ENCODE measurements at places on chromosomes 13 and 19.

DNA sequence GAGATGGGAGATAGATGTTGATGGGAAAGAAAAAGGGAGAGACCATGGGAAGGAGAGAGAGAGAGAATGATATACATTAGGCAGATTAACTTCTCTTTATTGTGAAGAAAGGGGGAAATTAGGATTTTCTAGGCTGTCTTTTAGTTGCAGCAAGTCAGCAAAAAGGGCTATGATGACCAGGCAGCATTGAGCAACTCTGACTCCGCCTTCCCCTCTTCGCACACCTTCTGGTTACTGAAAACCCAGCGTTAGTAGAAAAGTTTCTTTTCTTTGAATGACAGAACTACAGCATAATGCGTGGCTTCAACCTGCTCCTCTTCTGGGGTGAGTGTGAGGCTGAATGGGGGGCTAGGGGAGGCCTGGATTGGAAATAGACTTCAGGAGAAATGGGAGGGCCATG is at the start of gene ADGRE1:
Gene ADGRE1 (plus strand): TSS at position 264 of the 400 bp plus-strand sequence. CDS start 30 bp downstream, at position 294.
- DNase-seq, result peak; percentile 33

DNA sequence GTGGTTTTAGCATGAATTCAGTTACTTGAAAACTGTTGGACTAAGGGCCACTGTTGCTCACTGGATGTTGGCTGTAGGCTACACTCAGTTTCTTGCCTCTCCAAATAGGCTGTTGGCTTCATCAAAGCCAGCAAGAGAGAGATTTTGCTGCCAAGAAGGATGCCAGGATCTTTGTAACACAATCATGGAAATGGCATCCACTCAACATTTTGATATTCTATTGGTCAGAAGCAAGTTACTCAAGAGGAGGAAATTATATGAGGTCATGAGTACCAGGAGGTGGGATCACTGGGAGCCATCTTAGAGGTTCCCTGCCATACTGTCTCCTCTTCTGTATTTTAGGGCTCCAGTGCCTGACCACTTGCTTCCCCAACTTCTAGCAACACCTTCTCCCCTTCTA is 30.6 kb downstream of the SYDE1 start:
- DNase-seq, result no peak

DNA sequence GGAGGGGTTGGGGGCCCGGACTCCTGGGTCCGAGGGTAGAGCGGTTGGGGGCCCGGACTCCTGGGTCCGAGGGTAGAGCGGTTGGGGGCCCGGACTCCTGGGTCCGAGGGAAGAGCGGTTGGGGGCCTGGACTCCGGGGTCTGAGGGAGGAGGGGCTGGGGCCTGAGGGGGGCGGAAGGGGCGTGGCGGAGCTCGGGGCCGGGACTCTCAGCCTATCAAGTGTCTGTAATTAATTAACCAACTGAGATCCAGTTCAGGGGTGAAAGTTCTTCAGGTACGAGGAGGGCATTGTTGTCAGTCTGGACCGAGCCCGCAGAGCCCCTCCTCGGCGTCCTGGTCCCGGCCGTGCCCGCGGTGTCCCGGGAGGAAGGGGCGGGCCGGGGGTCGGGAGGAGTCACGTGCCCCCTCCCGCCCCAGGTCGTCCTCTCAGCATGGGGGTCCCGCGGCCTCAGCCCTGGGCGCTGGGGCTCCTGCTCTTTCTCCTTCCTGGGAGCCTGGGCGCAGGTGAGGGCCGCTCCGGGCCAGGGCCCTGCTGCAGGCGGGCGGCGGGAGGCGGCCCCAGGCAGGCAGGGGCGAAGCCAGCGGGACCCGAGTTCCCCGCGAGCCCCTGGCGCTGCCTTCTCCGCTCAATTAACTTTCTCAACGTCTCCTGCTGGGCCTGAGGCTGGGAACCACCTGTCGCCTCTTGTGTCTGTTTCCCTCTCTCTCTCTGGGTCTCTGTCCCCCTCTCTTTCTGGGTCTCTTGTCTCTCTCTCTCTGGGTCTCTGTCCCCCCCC is 697 bp downstream of the FCGRT start:
- DNase-seq, result peak; percentile 57

DNA sequence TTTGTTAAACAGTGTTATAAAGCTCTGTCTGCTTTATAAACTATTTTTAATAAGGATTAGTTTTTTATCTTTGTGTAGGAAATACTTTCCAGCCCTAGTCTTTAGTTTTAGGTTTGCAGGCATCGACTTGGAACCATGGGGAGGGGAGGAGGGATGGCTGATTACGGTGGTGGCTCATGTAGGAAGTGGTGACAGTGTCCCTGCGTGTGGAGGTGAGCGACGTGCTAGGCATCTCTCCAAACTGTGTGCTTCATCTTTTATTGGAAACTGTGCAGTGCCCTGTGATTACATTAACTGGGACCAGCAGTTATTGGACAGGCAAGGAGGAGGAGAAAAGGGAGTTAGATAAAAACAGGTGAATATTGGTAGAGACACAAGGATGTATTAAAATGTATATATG is 203.8 kb downstream of the ATP8A2 start:
- DNase-seq, result no peak

- no peak for DNase-seq
Measured at GRCh38 chr19:16039545-16039944, 36.8 kb upstream of the TPM4 start.

DNA sequence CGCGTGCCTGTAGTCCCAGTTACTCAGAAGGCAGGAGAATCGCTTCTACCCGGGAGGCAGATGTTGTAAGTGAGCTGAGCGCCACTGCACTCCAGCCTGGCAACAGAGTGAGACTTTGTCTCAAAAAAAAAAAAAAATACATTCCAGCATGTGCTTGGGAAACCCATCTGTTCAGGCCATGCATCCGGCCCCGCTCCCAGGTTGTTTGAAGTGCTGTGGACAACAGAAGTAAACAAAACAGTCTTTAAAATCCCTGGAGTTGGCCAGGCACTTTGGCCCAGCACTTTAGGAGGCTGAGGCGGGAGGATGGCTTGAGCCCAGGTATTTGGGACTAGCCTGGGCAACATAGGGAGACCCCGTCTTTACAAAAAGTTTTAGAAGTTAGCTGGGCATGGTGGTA is 3.2 kb upstream of the PTPRS start:
- DNase-seq, result no peak

DNA sequence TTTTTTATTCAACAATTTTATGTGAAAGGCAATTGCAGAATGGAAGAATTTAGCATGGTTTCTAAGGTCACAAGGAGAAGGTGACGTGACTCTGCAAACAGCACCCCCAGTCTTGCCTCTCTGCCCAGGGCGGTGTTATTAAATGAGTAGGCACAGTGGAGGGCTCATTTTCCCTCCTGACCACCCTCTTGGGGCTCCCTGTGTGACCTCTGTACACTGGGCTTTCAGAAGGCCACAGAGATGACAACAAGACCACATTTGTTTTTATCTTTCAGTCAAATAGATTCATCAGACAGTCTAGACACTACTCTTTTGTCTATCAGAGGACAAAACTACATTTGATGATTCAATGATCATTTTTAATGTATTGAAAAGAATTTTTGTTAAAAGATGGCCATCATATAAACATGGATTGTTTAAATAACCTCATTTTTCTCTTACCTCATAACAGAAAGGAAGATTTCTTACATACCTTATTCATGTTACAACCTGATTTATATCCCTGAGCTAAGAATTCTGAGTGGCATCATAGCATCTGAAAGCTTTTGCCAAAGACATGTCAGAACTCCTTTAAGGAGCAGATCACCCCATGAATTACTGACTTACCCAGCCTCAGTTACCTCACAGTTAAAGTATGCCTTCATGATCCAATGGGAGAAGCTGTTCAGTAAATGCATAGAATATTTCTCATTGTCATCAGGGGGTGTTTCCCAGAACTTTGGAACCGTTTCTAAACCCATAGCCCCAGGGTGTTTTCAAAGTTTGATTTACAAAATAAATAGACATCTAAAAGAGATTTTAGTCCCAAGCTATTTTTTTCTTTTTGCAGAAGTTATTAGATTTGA is 184.0 kb upstream of the RFC3 start:
- no peak for DNase-seq

- DNase-seq, result no peak
Measured at GRCh38 chr19:6425732-6426620, 1.4 kb upstream of the KHSRP start.

DNA sequence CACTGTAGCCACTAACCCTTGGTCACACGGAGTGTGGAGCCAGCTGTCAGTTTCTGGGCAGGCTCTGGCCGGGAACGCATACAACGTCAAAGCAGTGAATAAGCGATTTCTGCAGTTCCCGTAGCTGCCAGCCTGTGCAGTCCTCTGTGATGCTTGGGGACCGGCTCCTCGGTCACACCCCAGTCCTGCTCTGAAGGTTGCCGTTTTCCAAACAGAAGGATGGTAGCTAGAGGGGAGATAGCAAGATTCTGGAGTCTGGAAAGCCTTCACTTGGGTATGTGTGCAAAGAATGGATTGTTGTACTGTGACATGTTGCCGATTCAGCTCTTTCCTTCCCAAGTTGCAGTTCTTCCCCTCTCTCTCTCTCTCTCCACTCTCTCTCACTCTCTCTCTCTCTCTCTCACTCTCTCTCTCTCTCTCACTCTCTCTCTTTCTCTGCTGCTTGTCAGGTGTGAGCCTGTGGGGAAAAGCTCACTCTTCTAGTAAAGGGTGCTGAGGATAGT is 38.7 kb upstream of the C1QTNF9 start:
- DNase-seq, result peak; percentile 76

DNA sequence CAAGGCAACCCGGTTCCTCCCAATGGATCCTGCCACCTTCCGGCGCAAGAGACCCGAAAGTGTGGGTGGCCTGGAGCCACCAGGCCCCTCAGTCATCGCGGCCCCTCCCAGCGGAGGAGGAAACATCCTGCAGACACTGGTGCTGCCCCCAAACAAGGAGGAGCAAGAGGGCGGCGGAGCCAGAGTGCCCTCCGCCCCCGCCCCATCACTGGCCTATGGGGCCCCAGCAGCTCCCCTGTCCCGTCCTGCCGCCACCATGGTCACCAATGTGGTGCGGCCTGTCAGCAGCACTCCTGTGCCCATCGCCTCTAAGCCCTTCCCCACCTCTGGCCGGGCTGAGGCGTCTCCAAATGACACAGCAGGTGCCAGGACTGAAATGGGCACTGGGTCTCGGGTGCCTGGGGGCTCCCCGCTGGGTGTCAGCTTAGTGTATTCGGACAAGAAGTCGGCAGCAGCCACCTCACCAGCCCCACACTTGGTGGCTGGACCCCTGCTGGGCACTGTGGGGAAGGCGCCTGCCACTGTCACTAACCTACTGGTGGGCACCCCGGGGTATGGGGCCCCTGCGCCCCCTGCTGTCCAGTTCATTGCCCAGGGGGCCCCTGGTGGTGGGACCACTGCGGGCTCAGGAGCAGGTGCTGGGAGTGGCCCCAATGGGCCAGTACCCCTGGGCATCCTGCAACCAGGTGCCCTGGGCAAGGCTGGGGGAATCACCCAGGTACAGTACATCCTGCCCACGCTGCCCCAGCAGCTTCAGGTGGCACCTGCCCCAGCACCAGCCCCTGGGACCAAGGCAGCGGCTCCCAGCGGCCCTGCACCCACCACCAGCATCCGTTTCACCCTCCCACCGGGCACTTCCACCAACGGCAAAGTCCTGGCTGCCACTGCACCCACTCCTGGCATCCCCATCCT is 11.2 kb upstream of the PRR19 start:
- peak; percentile 69 for DNase-seq

- DNase-seq, result no peak
Measured at GRCh38 chr19:57071444-57071843, 48.3 kb upstream of the USP29 start.

DNA sequence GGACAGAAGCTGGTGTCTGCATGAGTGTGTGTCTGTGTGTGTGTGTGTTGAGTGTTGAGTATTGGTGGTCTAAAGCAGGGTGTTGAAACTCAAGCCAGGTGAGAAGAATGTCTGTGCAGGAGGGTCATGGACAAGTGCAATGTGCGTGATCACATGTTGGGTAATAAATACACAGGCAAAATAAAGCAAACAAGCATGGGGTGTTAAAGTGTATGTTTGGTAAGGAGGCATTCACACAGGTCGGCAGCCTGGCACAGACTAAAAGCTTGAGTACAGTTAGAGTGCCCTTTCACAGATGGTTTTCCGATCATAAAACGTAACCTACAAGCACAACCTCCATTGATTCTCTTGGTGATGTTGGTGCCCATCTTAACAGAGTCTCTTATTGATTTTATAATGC is 476.9 kb upstream of the KLHL1 start:
- DNase-seq, result no peak

GRCh38 chr13:34913040-34913439 is 29.0 kb upstream of the NBEA start:
- DNase-seq, result no peak

DNA sequence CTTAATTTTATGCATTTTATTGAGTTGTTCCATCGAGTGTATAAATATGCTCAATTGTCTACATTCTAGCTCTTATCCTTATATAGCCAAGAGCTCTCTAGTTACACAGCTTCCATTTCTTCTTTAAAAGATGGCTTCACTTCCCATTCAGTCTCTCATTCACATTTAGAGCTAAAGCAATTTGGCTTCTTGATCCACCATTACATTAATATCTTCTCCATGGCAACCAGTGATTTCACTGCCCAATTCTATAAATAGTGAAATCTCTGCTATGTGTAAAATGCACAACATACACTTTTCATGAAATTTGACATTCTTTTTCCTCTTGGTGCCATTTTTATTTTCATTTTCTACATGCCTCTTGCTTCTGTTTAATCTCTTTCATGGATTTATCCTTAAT is 696.9 kb upstream of the ATXN8OS start:
- no peak for DNase-seq

DNA sequence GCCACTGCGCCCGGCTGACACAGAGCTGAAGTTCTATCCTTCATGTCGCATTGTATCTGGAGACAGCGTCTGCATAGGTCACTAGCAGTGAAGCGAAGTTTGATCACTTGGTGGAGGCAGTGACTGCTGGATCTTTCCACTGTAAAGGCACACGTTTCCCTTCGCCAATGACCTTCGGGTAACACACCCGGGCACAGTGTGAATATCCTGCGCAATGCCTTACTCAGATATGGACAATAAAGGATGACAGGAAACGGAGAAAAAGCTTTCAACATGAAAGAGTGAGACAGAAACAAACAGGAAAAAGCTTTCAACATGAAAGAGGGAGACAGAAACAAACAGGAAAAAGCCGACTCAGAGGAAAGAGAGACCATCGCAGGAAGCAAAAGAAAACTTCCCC is 17.1 kb downstream of the ARL11 start:
- no peak for DNase-seq

- DNase-seq, result no peak
Measured at GRCh38 chr19:9057505-9058258, 29.2 kb upstream of the OR1M1 start.

DNA sequence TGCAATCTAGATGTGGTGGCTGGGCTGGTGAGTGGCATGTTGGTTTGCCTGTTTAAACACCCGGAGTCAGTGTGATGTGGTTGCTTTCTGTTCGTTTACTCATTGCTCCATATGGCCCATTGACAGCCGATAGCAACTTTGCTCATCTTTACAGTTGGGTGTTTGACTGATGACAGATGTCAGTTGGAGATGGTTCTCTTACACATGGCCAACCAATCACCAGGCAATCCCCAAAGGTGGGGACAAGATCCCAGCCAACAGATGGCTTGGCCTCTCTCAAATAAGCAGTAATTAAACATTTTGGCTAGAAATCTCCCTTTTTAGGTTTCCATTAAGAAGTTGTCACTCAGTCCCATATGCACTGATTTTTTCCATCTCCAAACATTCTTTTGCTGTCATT is 497.1 kb upstream of the ARGLU1 start:
- no peak for DNase-seq

Measured in activated naive CD4-positive, alpha-beta T cell treated with anti-CD3 and anti-CD28 coated beads, Interleukin-2, amount 10 ng/mL, durations not matched to agents 7 days and 5 days (primary cell).